ENCODE measurements at places on chromosomes 7 and 10. TPM values are rescaled to one million over a fixed set of nuclear protein-coding genes. Genes with fewer than 3 reads are reported as not detected.

CYP3A4 gene
- not detected for total RNA-seq

EXOC6 gene
- total RNA-seq, result 4.6 TPM

GBX1 gene
- not detected for total RNA-seq

MYH16 gene
- under 0.01 TPM for total RNA-seq

TAS2R5 gene
- total RNA-seq, result 2.7 TPM

FAM24B gene
- total RNA-seq, result 17.1 TPM

IL6 gene
- total RNA-seq, result 0.66 TPM

TFR2 gene
- 0.17 TPM for total RNA-seq

NUTM2D gene
- 2.3 TPM for total RNA-seq

DNA sequence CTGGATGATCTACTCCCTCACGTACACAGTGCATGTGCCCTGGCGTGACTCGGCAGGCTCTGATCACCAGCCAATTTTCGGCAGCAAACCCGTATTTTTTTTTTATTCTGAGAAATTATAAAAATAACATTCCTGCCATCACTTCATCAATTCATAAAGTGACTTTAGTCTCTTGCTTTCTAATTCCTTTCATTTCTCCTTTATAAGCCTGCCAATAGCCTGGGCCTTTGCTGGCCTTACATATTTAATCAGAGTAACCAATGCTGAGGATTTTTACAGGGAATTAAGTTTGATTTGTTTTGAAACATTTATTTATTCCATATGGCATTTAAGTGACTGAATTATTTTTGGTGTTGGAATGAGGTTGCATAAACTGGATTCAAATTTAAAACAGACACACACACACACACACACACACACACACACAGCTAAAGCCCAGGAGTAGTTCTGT is 140.8 kb downstream of the ETV1 start:
- DNase-seq, result no peak

GRCh38 chr7:30660331-30661255 is 21.7 kb downstream of the CRHR2 start:
- DNase-seq, result no peak

DNA sequence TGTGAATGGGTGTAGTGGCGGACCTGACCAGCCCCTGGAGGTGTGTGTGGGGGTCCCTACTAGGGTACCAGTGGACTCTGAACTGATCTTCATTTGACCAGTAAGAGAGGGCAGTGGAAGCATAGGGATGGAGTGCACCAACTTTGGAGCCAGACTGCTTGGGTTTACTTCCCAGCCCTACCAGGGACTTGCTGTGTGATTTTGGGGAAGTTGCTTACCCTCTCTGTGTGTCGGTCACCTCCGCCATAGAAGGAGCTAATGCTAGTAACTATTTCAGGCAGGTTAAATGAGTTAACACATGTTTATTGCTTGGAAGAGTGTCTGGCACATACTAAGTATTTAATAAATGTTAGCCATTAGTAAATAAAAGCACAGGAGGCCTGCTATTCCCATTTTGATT is 6.6 kb downstream of the ADCYAP1R1 start:
- no peak for DNase-seq

DNA sequence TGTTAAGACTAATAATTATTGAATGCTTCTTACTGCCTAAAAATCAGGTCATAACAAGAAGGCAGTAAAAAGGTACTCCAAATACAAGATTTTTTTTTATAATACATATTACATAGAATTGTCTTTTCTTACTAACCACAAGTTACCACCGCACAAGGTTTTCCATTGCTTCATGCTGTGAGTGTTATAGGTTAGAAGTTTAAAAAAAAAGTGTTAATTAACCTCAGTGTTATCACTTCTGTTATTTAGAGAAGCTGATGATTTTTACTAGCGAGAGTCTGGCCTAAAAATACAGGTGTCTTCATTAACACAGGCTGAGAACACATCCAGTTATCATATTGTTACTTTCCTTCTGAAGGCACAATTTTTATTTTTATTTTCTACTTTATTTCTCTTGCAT is 1281.9 kb upstream of the CELF2 start:
- DNase-seq, result no peak

DNA sequence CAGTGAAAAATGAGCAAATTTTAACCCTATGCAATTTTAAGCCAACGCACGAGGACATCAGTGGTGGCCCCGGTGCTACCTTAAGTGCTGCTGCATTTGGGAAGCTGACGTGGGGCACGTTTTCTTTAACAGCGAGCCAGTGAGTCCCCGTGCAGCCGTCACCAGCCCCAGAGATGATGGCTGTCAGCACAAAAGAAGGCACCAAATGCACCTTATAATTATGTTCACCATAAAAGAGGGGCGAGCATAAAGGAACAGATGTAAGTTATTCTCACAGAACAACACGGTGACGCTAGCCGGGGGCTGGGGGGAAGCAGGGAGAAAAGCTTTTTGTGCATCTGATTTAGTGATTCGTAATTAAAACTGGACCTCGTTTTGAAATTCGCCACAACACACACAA is 260.1 kb downstream of the DNAJB6 start:
- no peak for DNase-seq

GRCh38 chr10:128289621-128290020 is 163.4 kb upstream of the MKI67 start:
- no peak for DNase-seq

- DNase-seq, result no peak
Observed at GRCh38 chr7:135208102-135208793, 3.1 kb downstream of the WDR91 start.

DNA sequence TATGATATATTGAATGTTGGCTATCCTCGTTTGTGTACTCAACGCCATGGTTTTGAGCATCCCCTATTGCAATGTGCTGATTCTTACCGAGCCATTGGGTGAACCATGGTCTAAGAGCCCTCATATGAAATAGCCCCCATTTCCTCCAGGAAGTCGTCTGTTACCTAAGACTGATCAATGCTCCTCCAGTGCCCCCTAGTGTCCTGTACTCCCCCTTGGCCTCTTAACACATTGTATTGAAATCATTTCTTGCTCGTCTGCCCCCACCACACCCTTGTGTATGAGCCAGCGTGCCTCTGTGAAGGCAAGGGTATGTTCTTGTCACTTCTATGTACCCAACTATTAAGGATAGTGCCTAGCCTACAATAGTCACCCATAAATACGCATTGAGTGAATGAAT is 11.2 kb upstream of the SLC35B4 start:
- DNase-seq, result peak; percentile 15

- DNase-seq, result no peak
Observed at GRCh38 chr7:78006063-78006755, 207.6 kb downstream of the PHTF2 start.

DNA sequence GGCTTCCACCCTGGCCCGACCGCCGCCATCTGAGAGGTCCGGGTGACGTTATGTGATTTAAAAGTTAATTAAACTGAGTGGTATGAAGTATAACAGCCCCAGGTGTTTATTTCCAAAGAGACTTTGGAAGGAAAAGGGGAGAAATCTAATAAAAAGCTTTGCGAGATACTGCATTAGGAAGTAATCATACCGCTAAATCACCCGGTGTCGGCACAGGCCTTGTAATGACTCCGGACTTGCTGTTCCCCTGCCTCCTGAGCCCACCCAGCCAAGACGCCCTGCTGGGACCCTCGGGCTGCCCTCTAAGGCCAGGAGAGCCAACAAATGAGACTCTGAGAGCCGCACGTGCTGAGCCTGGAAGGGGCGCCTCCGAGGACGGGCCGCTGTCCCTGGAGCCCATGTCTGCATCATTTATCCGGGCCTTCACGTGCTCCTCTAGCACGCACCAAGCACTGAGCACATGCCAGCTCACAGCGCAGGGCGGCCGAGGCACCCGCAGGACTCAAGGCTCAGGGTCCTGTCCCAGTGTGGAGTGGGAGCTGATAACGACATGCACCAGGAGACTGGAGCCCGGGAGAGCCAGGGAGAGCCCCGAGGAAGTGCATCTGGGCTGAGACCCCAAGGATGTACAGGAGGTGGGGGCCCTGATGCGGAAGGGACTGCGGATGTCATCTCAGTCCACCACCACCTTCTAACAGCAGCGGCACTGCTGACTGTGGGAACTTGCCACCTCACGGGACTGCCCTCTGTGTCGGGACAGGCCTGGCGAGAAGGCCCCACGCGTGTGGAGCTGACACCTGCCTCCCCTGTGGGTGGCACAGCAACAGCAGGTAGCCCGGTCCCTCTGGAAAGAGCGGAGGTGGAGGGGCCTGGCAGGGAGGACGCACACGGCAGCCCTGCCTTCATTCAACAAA is 182.7 kb downstream of the ELFN1 start:
- DNase-seq, result no peak

DNA sequence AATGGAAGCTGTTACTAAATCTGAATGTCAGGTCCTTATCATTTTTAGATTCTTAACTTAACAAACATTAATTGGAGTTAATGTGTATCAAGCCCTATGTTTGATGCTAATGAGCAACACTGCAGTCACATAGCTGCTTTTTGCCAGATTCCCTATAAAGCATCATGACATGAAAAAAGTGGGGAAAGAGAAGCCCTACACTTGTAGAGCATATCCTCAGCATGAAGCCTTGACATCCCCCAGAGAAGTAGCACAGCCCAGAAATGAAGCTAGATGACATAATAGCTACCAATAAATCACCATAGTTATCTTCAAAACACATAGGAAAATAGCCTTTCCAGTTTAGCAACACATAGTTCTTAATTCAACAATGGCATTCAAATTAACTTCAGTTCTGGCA is 49.2 kb upstream of the CDK1 start:
- no peak for DNase-seq

- DNase-seq, result no peak
Observed at GRCh38 chr10:97074256-97075145, 111.3 kb downstream of the SLIT1 start.

- no peak for DNase-seq
Observed at GRCh38 chr10:18261768-18262231, 121.6 kb downstream of the CACNB2 start.

GRCh38 chr10:110335314-110336064 is 30.8 kb upstream of the SMNDC1 start:
- DNase-seq, result no peak
